A375 (cell line): ENCODE measurements at places on chromosomes 3 and 15. TPM values are rescaled to one million over a fixed set of nuclear protein-coding genes. Genes with fewer than 3 reads are reported as not detected.

AP3B2 gene
- 2.5 and 3.0 TPM in 2 replicates for total RNA-seq

CGNL1 gene
- total RNA-seq = 0.08 TPM in 2 replicates

CEMIP gene
- total RNA-seq = 68.8 and 72.7 TPM in 2 replicates

CHRNA5 gene
- 2.8 and 8.1 TPM in 2 replicates for total RNA-seq

HAPLN3 gene
- 11.6 and 15.1 TPM in 2 replicates for total RNA-seq

CEP19 gene
- total RNA-seq = 0.64 and 1.2 TPM in 2 replicates

SLC26A6 gene
- 22.7 and 23.9 TPM in 2 replicates for total RNA-seq

FBXO40 gene
- not detected in 2 replicates for total RNA-seq

KCNH8 gene
- total RNA-seq = 0.72 and 0.79 TPM in 2 replicates

CTDSPL gene
- 7.0 and 7.5 TPM in 2 replicates for total RNA-seq

TMEM212 gene
- 0.13 TPM in 1 of 2 replicates, not detected in the other for total RNA-seq

ZNF860 gene
- 2.8 and 3.6 TPM in 2 replicates for total RNA-seq

TEX55 gene
- total RNA-seq = not detected in 2 replicates

TGM4 gene
- 0.80 TPM in 1 of 2 replicates, not detected in the other for total RNA-seq

GOLGA8B gene
- 44.9 and 54.6 TPM in 2 replicates for total RNA-seq

CFAP44 gene
- total RNA-seq = 4.1 and 4.8 TPM in 2 replicates

PTX3 gene
- total RNA-seq = 20.0 and 20.6 TPM in 2 replicates

ASB7 gene
- total RNA-seq = 7.6 and 16.8 TPM in 2 replicates

CCDC54 gene
- not detected in 2 replicates for total RNA-seq

RETNLB gene
- not detected in 2 replicates for total RNA-seq

CHRNA3 gene
- not detected in 2 replicates for total RNA-seq

DNAJA4 gene
- not detected in 2 replicates for total RNA-seq

SNX22 gene
- 0.88 and 1.9 TPM in 2 replicates for total RNA-seq

ABI3BP gene
- 0.98 and 2.6 TPM in 2 replicates for total RNA-seq

CACNA2D2 gene
- total RNA-seq = not detected in 2 replicates

PIERCE2 gene
- total RNA-seq = 1.1 TPM in 2 replicates

PLSCR5 gene
- not detected in 2 replicates for total RNA-seq

MANF gene
- 120 and 155 TPM in 2 replicates for total RNA-seq

CCDC33 gene
- 1.5 and 3.7 TPM in 2 replicates for total RNA-seq

VWA5B2 gene
- 0.15 TPM in 1 of 2 replicates, not detected in the other for total RNA-seq

GCNT3 gene
- total RNA-seq = not detected in 2 replicates

SOX14 gene
- total RNA-seq = not detected in 2 replicates

FSTL1 gene
- 24.5 and 26.9 TPM in 2 replicates for total RNA-seq

TP63 gene
- not detected in 2 replicates for total RNA-seq

RLBP1 gene
- total RNA-seq = 3.7 and 5.3 TPM in 2 replicates

GOLGA8G gene
- 0.34 and 0.85 TPM in 2 replicates for total RNA-seq

TMEM39A gene
- total RNA-seq = 33.5 and 48.4 TPM in 2 replicates
